CD8-positive, alpha-beta memory T cell (primary cell): ENCODE measurements at places on chromosomes 2 and 18.
A peak's percentile ranks its signal among the peaks of the same experiment; 100 is the strongest.

DNA sequence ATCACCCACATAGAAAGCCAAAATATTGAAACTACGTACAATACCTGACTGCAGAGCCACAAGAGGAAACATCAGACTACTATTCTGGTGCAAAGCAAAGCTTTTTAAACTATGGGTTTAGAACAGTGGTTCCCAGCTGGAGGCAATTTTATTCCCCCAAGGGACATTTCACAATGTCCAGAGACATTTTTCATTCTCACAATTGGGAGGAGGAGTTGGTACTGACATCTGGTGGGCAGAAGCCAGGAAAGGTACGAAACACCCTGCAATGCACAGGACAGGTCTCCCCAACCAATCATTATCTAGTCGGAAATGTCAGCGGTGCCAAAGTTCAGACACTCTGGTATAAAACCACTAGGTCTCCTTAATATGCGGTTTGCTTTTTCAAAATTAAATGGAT, 88.4 kb upstream of the ARL5A start:
- DNase-seq: no peak

DNA sequence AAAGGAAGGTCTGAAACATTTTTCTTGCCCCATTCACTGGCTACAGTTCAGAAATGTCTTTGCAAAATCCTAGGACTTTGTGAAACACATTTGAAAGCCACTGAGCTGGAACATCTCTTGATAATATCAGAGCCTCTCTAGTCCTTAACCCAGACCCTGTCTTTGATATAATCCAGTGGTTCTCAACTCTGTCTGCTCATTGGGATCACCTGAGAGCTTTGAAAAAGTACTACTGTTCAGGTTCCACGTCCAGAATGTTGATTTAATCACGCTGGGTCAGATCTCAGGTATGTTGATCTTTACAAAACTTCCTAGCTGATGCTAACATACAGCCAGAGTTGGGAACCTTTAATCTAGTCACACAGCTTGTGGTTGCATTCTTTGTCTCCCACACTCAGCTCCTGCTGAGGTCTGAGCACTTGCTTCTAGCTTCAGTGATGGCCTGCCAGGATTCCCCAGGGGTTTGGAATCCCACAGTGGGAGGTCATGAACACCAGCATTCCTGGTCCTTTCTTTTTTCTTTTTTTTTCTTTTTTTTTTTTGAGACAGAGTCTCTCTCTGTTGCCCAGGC, 262.7 kb downstream of the SETBP1 start:
- no peak for DNase-seq

DNA sequence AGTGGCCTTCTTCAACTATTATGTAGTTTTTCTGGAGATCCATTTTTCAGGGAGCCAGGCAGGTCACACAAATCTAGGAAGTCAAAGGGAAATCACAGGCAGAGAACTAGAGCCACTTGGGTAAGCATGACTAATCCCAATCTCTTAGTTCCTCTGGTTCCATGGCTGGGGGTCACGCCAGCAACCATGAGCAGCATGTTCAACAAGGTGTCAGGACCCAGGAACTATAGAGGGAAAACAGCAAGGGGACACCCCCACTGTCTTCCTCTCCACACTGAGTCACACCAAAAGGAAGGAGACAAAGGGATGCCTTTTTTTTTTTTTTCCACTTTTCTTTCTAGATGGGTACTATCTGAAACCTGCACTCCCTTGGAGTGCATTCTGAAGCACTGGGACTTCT, 250.9 kb downstream of the OTX1 start:
- DNase-seq: no peak

DNA sequence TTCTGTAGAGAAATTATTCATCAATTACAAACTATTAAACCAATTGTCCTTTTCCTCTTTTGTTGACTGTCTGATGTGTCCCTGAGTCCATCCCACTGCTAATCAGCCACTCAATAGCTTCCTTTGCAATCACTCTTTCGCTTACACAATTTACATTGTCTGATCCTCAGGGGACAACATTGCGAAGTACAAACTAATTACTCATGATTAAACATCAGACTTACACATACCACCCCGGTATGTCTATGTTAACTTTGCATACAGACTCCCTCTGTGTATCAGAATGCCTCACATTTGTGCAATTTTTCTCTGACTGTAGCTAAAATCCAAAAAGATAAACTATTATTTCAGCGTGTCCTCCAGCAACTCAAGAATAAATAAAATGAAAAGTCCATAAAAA, 264.4 kb upstream of the REV1 start:
- DNase-seq: no peak

DNA sequence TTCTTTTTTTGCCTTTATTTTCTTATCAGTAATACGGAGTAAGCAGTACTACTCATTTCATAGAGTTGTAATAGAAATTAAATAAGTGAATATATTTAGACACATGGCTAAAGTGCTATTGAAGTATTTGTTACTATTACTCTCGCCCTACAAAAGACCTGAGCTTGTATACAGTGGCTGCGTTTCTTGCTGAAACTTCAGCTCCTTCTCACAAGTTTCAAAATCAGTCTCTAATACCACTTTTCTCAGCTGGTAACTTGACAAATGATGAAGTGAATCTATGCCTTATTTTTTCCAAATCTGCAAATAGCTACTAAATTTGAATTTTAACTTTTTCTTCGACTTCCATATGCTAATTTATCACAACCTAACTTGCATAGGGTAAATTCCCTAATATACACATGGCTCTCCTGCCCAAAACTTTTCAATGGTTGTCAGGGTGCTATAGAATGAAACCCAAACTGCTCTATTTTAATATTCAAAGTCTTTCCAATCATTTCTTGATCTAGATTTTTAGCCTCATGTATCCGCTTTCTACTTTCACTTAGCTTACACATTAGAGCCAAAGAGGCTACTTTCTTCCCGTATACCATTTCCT, 347.8 kb upstream of the GULP1 start:
- no peak for DNase-seq

GRCh38 chr18:80109676-80110078, 615 bp downstream of the ADNP2 start:
- peak; percentile 65 for DNase-seq
